ENCODE measurements at places on chromosomes 16 and 17.
A peak's percentile ranks its signal among the peaks of the same experiment; 100 is the strongest.

DNA sequence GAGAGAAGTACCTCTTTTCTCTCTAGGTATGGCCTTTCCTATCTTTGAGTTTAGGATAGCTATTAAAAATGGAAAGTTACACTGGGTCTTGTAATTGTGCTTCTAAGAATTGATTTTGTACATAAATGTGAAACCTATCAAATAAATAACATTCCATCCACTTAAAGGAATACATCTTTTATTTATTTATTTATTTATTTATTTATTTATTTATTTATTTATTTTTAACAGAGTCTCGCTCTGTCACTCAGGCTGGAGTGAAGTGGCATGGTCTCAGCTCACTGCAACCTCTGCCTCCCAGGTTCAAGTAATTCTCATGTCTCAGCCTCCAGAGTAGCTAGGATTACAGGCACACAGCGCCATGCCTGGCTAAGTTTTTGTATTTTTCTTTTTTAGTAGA is 1114.0 kb upstream of the EEF2KMT start:
- no peak for DNase-seq

GRCh38 chr17:36128411-36128978 is 24.9 kb downstream of the CCL4 start:
- DNase-seq: no peak

DNA sequence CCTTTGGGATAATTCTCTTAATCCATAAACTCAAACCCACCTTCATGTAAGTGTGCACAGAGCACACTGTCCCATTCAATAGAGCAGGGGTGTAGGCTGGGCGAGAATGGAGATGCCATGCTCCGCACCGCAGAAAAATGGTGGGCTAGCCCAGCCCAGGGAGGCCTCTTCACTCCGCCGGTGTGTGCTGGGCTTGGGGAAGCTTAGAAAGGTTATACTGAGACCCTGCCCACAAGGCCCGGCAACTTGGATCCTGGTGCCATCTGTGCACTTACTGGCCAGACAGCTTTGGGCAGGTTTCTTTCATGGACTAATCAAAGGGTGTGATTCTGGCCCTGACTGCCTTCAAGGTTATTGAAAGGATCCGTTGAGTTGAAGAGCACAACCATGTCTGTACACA is 3.7 kb upstream of the STAT5A start:
- DNase-seq: no peak

DNA sequence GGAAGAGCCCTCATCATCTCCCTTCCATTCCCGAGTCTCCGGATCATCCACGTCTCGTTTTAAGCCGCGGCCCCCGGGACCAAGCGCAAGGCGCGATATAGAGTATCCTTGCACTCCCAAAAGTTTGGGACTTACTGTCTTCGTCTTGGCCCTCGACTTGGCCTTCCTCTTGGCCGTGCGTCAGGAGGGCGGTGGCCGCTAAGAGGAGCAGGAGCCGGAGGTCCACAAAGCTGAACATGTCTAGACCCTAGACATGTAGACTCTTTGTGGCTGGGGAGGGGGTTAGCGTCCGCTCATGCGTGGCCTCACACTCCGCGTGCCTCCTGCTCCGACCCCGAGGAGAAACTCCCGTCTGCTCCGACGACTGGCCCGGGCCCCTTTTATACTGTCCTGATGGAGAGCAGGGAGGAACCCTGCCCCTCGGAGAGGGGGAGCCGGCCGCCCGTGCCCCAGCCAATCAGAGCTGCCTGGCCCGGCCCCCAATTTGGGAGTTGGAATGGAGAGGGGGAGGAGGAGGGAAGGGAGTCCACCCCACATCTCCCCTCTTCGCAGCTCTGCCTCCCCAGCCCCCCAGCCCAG is at the start of gene COL1A1:
COL1A1 (minus strand) TSS at position 356 of the 579 bp plus-strand sequence; CDS start at position 238, 118 bp downstream.
- peak; percentile 86 for DNase-seq

DNA sequence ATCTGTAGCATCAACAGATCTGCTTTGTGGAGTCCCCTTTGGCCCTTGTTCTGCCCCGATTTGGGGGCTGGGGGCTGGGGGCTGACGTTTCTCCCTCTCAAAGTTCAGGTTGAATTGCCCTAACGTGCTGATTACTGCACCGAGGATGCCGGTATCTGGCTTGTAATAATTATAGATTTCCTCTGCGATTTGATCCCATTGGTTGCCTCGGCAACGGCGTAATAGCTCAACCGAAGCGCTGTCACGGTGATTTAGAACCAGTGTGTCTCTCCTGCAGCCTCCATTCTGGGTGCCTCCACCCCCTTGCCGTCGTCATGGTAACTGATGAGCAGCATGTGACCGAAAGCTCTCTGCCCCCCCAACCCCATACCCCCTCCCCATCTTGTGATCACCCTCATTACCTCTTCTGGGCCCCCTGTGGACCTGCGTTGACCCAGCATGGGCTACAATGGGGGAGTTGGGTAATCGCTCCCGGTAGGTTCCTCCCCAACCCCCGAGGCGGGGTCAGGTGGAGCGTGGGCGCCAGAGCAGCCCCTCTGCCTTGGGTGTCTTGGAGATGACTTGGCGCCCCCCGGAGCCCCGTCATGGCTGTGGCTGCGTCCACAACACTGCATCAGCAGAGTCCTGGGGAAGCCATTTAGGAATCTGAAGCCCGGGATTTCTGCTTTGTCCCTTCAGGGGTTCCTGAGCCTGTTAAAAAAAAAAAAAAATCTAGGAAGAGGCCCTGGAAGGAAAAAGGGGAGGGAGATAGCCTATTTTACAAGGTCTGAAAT is 38.4 kb downstream of the ABAT start:
- no peak for DNase-seq

- DNase-seq: no peak
Measured at GRCh38 chr16:14522671-14523070, 107.4 kb downstream of the PARN start.

- DNase-seq: peak; percentile 97
Measured at GRCh38 chr17:48626245-48627117, at the start of gene HOXB9. TSS of gene HOXB9 (minus strand) at chr17:48626358. CDS start at chr17:48626269, 89 bp downstream.

DNA sequence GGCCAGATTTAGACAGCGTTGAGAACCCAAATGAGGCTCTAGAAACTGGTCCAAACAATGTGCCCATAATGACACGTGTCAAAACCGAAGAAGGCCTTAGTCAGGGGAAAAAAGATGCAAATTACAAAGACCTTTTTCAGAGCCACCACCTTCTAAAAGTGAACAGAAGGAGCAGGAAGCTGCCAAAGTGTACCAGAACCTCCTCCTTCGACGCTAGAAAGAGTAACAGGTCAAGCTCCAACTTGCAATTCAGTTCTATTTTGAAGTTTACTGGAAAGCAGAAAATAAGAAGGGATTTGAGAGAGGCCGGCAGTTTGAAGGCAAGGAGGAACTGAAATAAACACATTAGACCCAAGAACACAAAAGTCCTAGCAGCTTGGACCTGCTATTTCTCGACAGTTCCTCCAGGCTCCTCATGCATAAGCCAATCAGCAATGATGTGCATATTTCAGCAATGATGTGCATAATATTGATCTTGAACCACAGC is 61.8 kb downstream of the XYLT1 start:
- no peak for DNase-seq

- no peak for DNase-seq
Measured at GRCh38 chr16:89164436-89164835, 7.1 kb upstream of the CDH15 start.

- DNase-seq: no peak
Measured at GRCh38 chr16:23113185-23113584, 36.1 kb downstream of the USP31 start.

GRCh38 chr17:80531400-80531799 is 13.2 kb upstream of the RPTOR start:
- DNase-seq: no peak

- peak; percentile 64 for DNase-seq
Measured at GRCh38 chr17:79019632-79020584, 4.1 kb upstream of the C1QTNF1 start.

DNA sequence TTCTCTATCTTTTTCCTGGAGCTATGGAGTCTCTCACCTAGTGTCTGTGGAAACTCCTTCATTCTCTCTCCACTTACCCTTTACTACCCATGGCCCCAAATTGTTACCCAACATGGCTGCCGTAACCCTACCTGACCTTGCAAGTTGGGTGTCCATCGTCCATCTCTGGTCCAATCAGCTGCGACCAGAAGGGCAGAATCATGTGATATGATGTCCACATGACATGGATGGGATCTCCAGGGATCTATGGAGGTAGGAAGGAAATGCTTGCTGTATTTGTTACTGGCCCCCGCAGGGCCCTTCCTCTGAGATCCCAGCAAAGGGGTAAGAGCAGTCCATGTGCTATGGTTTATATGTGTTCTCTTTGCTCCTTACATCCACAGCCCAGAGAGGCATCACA is 8.0 kb upstream of the DRC7 start:
- DNase-seq: no peak

DNA sequence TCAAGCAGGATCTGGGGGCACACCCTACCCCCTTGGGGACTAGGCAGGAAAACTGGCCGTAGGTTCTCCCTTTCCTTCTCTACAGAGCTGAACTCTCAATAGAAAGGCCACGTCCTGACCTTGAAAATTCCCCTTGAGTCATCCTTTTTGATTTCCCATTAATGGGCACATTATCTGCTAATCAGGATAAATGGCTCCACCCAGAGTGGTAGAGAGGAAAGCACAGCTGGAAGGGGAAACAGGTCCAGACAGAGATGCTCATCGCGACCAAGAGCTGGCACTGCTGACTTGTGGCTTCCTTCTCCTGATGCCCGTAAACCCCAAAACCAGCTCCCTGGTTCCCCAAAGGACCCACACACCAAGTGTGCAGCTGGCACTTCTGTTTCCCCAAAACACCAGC is 206.5 kb upstream of the CDH5 start:
- no peak for DNase-seq

GRCh38 chr16:58853854-58854791 is 120.0 kb upstream of the GOT2 start:
- no peak for DNase-seq

DNA sequence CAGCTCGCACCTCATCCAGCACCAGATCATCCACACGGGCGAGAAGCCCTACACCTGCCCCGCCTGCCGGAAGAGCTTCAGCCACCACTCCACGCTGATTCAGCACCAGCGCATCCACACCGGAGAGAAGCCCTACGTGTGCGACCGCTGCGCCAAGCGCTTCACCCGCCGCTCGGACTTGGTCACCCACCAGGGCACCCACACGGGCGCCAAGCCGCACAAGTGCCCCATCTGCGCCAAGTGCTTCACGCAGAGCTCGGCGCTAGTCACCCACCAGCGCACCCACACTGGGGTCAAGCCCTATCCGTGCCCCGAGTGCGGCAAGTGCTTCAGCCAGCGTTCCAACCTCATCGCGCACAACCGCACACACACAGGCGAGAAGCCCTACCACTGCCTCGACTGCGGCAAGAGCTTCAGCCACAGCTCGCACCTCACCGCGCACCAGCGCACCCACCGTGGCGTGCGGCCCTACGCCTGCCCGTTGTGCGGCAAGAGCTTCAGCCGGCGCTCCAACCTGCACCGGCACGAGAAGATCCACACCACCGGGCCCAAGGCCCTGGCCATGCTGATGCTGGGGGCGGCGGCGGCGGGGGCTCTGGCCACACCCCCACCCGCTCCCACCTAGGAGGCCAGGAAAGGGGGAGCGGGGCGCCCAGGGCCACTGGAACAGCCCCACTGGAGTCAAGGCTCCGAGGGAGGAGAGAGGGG is 7.5 kb downstream of the ZNF205 start:
- no peak for DNase-seq

DNA sequence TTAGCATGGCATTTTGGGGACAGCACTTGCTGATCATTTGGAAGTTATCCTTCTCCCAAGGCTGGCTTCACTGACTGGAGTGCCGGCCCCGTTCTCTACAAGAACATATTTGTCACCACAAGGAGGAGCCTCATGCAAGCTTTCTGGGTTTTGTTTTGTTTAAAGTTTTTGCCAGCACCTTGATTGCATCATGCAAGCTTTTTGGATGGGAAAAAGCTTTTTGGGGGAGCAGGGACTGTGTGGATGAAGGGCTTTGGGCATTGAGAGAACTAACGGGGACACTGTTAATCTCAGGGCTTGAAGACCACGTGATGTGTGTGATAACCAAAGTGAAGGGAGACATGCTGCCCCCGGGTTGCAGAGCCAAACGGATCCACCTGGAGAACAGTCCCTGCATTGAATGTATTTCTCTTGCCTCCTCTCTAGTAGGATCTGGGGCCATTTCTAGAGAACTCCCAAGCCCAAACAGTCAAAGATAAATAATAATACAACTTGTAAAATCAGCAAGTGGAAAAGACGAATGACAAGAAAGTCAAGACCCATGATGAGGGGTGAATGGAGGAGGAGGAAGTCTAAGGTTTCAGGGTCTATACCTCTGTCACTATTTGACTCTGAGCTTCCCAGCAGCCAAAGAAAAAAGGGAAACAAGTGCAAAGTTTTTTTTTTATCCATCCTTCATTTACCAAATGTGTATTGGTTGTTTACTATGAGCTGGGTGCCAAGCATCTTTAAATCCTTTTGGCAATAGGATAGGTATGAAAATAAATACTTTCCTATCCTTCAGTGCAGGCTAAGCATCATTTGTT is 17.2 kb downstream of the TMEM114 start:
- no peak for DNase-seq

GRCh38 chr17:40345161-40345993 is 19.2 kb downstream of the GJD3 start:
- peak; percentile 81 for DNase-seq

DNA sequence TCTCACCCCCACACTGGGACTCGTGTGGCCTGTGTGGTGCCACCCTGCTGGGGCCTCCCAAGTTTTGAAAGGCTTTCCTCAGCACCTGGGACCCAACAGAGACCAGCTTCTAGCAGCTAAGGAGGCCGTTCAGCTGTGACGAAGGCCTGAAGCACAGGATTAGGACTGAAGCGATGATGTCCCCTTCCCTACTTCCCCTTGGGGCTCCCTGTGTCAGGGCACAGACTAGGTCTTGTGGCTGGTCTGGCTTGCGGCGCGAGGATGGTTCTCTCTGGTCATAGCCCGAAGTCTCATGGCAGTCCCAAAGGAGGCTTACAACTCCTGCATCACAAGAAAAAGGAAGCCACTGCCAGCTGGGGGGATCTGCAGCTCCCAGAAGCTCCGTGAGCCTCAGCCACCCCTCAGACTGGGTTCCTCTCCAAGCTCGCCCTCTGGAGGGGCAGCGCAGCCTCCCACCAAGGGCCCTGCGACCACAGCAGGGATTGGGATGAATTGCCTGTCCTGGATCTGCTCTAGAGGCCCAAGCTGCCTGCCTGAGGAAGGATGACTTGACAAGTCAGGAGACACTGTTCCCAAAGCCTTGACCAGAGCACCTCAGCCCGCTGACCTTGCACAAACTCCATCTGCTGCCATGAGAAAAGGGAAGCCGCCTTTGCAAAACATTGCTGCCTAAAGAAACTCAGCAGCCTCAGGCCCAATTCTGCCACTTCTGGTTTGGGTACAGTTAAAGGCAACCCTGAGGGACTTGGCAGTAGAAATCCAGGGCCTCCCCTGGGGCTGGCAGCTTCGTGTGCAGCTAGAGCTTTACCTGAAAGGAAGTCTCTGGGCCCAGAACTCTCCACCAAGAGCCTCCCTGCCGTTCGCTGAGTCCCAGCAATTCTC is 27.4 kb downstream of the STH start:
- DNase-seq: no peak

- DNase-seq: no peak
Measured at GRCh38 chr16:54508351-54508750, 221.8 kb upstream of the IRX3 start.

GRCh38 chr17:5565808-5566207 is 18.5 kb downstream of the NLRP1 start:
- DNase-seq: no peak

- no peak for DNase-seq
Measured at GRCh38 chr16:90002759-90003158, 16.5 kb downstream of the DBNDD1 start.
